ENCODE measurements at places on chromosomes 7 and 10. TPM values are rescaled to one million over a fixed set of nuclear protein-coding genes. Genes with fewer than 3 reads are reported as not detected.

The ZNF3 gene
- total RNA-seq, result 56.9 TPM

The CALCR gene
- not detected for total RNA-seq

DNA sequence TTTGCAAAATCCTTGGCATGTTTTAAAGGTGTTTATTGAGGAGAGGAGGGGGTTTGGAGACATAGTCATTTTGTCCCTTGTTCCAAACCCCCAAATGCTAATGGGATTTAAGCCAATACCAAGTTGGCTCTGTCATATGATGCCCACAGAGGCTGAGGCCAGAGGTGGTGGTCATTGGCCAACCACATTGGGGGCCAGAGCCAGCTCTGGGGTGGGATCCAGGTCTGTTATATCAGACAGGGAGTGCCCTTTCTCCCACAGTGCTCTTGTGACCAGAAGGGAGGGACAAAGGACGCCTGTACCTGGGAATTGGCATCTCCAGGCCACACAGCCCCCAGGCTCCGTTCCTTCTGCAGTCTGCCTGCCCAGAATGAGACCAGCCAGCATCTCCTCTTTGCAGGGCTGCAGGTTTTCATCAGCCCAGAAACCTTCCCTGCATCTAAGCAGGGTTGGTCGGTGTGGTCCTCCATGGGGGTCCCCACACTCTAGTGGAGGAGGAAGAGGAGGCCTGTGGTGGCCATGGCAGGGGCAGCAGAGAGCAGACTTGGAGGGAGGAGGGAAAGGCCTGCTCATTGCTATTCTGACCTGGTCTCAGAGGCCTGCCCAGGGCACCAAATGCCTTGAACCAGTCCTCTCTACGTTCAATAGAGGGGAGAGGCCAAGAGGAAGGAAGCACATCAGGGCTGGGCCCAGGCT lies 17.9 kb downstream of the ADCYAP1R1 start:
- no peaks in the 10 kb centered on the region for H3K4me1 ChIP-seq
- H3K27ac ChIP-seq, result no peak overlapping the region
- peaks cover 1% of the 10 kb centered on the region for H3K27me3 ChIP-seq
- DNase-seq, result no peak
- H3K4me3 ChIP-seq, result no peak overlapping the region

DNA sequence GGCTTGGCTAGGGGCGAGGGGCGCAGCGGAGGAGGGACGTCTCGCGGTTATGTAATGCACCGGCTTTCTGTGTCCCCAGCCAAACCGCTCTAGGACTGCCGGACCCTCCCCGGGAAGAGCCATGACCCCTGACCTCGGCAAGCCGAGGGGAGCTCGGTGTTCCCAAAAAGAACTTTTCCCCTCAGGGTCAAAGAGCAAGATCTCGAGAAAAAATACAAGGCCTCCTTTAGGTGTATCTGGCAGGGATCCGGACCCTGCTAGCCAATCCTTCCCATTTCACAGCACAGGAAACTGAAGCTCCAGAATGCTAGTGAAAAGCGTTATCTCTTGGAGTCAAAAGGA lies 590 bp upstream of the SLC16A12 start:
- DNase-seq, result no peak
- H3K36me3 ChIP-seq, result no peaks in the 10 kb centered on the region
- H3K4me1 ChIP-seq, result no peaks in the 10 kb centered on the region
- H3K4me3 ChIP-seq, result peak overlapping the region; percentile 7
- no peak overlapping the region for H3K27ac ChIP-seq
